ENCODE measurements at places on chromosomes 7 and 10.

DNA sequence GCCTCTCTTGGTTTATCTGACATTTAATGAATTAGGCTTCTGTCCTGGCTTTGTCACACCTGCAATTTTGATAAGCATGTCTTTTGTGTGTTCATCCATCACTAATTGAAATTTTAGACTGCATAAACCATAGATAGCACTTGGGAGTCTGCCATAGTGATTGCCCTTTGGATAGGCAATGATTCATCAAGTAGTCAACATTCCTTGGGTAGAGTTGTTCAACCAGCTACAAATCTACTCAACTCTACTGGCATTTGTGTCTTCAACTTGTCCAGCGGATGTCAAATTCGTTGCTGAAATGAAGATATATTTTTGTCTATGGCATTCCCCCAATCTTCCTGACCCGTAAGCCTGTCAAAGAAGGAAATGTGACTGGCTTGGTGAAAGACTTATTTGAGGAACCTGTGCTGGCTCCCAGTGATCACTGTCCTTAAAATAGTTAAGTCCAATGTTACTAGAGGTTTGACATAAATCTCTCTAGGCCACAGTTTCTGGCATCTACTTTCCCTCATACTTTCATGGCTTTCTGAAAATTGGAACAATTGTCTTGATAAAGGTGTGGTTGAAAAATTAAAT is 33.7 kb upstream of the CREB5 start:
- DNase-seq: no peak

DNA sequence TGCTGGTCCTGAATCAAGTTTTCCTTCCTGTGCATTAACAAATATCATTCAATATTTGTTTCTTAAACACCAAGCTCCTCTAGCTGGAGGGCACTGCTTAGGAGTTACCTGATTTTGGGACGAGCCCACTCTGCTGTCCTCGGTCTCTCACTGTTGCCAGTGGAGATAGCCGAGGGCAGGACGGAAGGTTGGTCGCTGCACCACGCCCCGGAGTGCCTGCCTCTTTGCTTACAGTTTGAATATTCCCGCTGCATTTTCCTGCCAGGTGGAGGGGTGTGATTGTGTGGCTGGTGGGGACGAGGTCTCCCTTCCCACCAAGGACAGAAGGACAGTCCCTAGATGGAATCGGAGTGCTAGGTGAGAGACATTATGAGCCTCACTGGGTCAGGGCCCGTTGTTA is 201.5 kb downstream of the DNAJB6 start:
- no peak for DNase-seq

GRCh38 chr10:115903207-115903606 is 369.8 kb downstream of the GFRA1 start:
- no peak for DNase-seq

- no peak for DNase-seq
Observed at GRCh38 chr7:156612930-156613329, 27.6 kb upstream of the RNF32 start.

DNA sequence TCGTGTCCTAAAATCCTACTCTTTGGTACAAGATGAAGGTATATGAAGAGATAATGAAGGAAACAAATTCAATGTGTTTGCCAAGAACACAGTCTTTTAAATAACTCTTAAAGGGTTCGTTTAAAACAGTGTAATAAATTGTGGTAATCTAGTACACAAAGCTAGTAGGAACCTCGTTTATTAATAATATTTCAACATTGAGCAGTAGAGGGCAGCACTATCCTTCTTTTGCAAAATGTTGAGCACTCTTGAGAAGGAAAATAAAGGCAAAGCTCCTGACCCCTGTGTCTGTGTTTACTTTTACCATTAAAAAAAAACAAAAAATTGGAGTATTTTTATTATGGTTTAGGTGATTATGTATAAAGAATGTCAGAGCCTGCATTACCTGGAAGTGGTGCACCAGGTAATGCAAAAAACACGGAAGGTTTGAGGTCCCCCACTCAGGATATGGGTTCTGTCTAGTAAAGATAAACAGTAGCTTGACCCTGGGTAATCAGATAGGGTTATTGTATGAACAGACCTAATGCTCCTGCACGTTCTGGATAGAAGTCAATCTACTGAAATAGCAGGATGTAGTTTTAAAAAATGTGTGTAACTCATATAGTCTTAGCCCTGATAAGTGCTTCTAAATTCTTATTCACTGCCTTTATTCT is 5.7 kb upstream of the GOT1 start:
- DNase-seq: no peak

DNA sequence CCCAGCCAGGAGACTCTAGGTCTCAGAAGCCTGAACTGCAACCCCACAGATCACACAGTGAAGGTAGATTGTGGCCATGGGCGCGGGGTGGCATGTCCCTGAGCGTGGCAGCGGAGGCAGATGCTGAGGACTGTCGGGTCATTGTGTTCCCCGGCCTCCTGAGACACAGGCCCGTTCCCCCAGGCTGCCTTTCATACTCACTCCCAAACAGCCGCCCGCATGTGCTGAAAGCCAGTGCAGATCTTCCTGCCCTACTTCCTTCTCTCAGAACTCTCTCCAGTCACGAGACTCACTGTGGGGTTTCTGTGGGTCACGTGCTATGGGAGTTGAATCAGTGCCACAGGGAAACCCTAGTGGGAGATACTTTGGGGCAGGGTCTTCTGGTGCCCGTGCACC is 48.0 kb downstream of the ZNF467 start:
- DNase-seq: no peak

DNA sequence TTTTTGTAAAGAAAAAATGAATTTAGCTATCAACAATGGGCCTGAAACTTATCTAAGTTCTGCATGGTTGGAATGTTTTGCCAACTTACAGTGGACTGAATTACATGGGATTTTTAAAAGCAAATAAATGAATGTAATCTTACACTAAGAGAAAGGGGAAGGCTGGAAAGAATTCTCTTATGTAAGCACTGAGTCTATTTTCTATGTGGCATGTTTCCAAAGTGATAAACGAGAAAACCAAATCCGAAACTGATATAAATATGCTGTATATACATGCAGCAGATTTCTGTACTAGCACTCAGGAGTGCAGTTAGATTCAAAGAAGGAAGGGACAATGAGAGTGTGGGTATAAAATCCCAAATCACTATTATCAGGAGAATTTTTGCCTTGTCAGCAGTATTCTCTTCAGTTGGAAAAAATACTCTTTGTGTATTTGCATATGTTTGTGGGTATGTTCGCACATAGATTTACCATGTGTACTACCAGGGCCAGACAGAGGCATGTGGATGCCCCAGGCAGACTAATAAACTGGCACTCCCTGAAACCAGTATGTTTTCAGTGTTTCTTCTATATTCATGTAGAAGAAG is 334.3 kb upstream of the SEMA3D start:
- no peak for DNase-seq

- peak; percentile 17 for DNase-seq
Observed at GRCh38 chr7:51289623-51290303, 26.8 kb downstream of the COBL start.

Data from stimulated activated effector memory CD8-positive, alpha-beta T cell treated with anti-CD3 and anti-CD28 coated beads, Interleukin-12 subunit alpha, Interleukin-12 subunit beta, amount 100 ng/mL, for 72 hours (primary cell).